ENCODE measurements at places on chromosomes 1 and 21. TPM values are rescaled to one million over a fixed set of nuclear protein-coding genes. Genes with fewer than 3 reads are reported as not detected.

The TMEM54 gene
- 9.5 TPM for total RNA-seq

The RXFP4 gene
- 0.87 TPM for total RNA-seq

The VANGL1 gene
- 5.6 TPM for total RNA-seq

The SUCO gene
- total RNA-seq = 533 TPM

The GTF2B gene
- total RNA-seq = 48.8 TPM

The HSF2BP gene
- total RNA-seq = 2.9 TPM

The AK5 gene
- total RNA-seq = 5.5 TPM

The VHLL gene
- total RNA-seq = 1.4 TPM

The KRTAP19-3 gene
- not detected for total RNA-seq
